Dorsolateral prefrontal cortex (tissue), 122 donors: ENCODE measurements at places on chromosomes 7 and 10. TPM values are rescaled to one million over a fixed set of nuclear protein-coding genes. Genes with fewer than 3 reads are reported as not detected.

GRCh38 chr7:17929647-17930395 lies 10.5 kb downstream of the SNX13 start:
- DNase-seq, result no peak

DNA sequence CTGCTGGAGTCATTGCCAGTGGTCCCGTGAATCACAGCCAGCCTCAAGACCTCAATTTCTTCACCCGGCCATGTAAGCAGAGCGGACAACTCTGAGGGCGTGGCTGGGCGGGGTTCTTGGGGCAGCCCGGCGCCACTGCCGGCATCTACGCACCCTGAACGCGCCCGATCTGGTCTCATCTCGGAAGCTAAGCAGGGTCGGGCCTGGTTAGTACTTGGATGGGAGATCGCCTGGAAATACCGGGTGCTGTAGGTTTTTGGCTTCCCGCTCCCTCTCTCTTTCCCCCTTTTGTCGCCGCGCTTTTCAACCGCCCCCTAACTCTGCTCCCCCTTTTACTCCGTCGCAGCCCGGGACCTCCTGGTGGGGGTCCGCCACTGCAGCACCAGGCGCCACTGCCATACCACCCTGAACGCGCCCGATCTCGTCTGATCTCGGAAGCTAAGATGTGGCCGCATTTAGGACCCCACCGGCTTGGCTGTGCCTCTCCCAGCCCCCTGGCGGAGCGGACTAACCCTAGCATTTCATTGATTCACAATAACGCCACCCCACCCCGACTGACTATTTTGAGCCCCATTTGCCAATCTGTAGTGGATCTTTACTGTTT lies 25.3 kb downstream of the GARIN1A start:
- no peak for DNase-seq

DNA sequence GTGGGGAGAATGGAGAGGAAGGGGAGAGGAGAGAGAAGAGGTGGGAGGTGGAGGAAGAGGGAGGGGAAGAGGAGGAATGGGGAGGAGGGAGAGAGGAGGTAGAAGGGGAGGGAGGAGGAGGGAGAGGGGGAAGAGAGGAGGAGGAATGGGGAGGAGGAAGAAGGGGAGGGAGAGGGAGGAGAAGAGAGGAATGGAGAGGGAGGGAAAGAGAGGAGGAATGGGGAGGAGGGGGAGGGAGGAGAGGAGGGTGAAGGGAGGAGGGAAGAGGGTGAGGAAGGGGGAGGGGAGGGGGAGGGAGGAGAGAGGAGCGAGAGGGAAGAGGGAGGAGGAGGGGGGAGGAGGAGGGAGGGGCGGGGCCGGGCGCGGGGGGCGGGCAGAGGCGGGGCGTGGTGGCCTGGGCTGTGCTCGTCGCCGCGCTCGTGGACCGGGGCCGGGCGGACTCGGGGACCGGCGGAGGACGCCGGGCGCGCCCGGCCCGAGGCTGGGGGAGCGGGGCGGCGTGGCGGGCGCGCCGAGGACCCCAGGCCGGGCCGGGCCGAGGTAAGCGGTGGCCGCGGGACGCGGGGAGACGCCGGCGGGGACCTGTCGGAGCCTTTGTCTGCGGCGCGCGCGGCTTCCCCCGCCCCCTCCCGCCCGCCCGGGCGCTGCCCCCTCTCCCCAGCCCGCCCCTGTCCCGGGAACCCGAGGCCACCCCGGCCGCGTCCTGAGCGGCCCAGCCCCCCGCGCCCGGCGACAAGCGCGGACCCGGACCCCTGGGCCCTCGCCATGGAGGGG lies at the start of gene SLC29A4:
TSS of gene SLC29A4 (plus strand) at position 401 of the 774 bp plus-strand sequence. CDS start 4,874 bp downstream, outside the sequence.
- peak; percentile 56 for DNase-seq

- DNase-seq, result no peak
Measured at GRCh38 chr10:59891349-59891748, 15.0 kb downstream of the CCDC6 start.

DNA sequence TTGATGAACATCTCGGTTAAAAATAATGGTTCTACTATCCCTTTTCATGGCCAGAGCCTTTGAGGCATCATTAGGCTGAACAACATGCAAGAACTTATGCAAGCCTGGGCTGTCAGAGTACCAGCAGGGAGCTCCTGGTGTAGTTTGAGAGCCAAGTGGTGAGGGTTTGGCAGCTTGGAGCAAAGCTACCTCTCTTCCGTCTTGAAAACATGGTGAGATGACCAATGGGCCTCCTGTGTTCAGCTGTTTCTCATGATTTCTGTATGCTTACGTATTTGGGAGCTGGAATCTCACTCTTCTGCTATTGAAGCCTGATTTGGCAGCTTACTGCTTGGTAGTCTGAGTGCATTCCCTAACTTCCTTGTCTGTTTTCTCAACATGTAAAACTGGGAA lies 150.4 kb downstream of the CXCL12 start:
- DNase-seq, result no peak

DNA sequence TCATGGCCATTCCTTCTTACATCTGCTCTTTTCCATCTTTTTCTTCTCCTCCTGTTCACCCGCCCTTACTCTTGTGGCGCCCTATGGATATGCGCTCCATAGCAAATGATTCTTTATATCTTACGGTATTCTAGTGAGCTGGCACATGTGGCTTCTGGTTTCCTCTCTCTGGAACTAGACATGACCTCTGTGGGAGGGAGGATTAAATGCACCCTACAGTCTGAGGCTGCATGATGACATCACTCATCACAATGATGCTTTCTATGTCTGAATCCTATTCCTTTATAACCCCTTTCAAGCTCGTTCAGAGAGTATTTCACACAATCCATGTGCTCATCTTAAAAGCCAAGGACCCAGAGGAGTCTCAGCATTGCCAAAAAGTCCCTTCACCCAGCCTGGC lies 153.3 kb downstream of the EGFR start:
- no peak for DNase-seq

GRCh38 chr10:27192284-27192683 lies 37.1 kb downstream of the MASTL start:
- no peak for DNase-seq

DNA sequence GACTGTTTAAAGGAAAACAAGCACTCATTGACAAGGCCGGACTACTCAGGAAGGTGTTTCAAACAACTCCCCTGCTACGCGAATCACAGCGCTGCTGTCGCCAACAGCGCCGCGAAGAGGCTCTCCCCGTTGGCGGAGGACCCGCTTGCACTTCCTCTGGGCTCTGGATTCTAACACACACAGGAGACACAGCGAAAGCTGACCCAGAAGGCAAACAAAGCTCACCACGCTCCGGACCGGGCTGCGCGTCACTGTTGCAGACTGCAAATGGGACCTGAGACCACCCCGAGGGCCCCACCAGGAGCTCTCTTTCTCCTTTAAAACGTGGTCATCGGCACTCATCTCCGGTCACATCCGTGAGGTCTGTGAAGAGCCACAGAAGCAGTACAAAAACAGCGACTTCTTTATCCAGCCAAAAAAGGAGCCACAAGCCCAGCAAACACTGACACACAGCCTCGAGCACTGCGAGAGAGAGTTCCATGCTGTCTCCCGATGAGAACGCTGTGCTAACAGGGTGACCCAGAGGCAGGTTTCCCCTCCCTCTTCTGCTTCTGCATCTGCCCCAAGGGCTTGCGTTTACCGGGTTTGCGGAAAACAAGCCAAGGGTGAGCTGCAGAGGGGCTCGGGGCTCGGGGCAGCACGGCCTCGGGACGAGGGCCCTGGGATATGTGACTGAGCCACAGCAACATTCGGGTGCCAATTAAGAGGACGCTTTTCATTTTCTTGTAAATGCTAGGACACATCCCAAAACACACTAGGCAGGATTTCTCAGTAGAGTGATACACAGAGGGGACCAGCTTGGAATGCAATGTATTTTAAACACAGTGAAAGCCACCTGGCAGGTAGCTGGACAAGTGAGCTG lies 41.3 kb downstream of the AMZ1 start:
- DNase-seq, result peak; percentile 41

GRCh38 chr10:31697271-31698180 lies 231.1 kb downstream of the ARHGAP12 start:
- DNase-seq, result peak; percentile 66

GRCh38 chr7:90892213-90892612 lies 296.1 kb downstream of the CDK14 start:
- DNase-seq, result no peak

DNA sequence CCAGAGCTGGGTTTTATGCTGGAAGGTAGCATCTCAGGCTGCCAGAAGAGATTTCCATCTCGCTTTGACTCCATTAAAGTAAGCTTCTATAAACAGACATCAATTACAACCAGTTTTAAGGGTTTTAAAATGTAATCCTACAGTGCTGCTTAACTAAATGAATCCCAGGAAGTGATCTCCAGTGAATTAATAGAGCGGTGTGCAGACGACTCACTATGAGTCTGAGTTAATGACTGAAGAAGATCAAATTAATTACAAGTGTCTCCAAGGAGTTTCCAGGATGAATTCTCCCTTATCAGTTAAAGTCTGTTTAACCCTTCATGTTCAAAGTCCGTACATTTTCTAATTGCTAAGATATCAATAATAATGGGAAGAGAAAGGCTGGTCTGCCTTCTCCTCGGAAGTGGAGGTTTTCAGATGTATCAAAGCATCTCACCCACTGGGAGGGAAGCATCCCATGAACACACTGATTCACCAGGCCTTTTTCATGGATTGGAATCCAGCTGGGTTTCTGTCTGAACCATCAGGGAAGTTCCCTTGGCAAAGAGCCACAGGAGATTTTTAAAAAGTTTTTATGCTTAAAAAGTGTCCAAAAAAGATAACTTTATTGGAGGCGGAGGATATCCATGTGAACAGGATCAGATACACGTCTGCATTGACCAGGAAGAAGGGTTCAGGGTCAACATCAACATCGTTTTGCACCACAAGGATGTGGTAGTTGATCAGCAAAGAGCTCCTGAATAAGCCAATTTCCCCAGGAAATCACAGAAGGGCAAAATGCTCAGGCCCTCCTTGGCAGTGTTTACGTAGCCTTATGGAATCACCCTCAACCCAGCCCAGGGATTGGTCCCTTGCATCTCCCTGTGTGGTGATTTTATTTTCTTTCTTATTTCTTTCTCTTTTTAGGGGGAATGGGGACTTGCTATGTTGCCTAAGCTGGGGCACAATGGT lies 288.2 kb downstream of the POU6F2 start:
- DNase-seq, result no peak

DNA sequence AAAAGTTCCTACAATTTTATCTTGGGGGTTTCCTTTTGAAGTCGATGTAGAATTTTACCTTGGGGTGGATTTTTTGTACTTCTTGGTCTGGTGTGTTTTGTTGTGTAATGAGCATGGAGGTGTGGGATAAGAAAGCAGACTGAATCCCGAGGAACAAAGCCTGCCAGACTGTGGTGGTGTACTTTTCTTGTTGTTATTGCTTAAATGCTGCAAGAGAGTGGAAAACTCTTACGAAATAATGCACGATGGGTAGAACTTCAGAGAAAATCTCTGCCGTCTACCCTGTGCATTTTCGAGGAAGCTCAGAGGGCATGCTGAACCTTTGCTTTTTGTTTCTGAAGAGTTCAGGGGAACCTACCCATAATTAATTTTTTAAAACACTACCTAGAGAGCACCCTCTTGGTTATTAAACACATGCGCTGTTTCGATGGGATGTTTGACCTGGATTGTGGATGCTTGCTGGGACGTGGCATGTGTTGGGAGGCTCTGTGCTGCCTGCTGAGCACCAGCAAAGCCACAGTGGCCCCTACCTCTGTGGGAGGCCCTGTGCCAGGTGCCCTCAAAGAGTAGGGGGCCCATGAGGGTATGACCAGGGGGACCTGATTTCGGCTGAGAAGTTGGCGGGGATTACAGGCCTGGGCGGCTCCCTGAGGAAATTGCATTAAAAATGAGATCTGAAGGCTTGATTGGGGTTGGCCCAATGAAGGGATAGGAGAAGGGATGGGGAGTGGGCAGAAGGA lies 94.1 kb downstream of the TCF7L2 start:
- no peak for DNase-seq

- DNase-seq, result no peak
Measured at GRCh38 chr10:122246830-122247520, 24.1 kb upstream of the BTBD16 start.

GRCh38 chr7:139436806-139437205 lies 46.7 kb downstream of the KLRG2 start:
- peak; percentile 10 for DNase-seq

DNA sequence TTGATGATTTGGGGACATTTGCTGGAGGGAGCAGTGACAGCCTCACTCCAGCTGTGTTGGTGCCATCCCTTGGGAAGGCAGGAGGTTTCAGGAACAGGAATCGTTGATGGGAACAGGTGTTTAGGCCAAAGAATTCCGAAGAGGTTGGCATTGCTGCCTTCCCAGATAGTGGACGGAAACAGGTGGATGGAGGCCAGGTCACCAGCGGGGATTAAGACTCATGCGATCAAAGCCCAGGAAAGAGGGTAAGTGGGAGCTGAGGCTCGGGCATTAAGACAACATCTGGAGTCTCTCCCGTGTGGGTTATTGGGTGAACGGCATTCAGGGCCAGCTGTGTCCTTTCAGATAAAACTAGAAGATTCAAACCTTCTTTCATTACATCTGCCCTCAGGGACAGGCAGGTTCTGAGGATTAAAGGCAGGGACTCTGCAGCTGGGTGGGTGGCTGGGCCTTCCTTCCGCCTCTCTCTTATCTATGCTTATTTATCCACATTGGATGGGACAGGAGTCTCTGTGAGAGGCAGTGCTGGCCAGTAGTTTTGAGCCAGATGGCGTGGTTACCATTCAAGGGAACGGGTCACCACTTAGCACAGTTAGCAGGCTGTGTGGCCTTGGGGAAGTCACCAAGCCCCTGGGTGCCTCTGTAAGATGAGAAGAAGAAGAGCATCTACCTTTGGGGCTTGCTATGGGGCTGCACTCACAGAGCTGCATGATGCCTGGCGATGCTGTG lies 67.6 kb downstream of the INSIG1 start:
- no peak for DNase-seq

DNA sequence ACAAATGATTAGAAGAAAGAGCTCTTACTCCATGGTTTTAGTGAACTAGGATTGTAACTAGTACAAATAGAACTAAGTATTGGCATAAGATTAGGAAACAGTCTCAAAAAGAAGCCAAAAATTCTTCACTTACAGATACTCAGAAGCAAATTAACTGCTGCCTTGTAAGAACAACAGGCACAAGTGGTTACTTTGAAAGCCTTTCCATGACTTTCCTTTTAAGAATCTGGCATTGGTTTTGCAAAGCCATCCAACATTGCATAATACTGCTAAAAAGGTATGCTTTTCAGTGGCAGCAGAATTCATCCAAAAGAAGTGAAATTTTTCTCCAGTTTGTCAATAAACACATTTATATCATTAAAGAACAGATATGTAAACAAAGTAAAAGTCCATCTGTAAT lies 126.8 kb upstream of the ODAD2 start:
- DNase-seq, result no peak

GRCh38 chr7:142606081-142606480 lies 143.2 kb upstream of the PRSS1 start:
- no peak for DNase-seq

CDH23 gene
- total RNA-seq, result 14.4 TPM

SCIN gene
- total RNA-seq, result 7.6 TPM

SAMD9L gene
- 2.7 TPM for total RNA-seq

GARIN1A gene
- total RNA-seq, result 11.9 TPM

EMX2 gene
- total RNA-seq, result 19.5 TPM

TMEM139 gene
- not detected for total RNA-seq
